ENCODE measurements at places on chromosomes 3 and 15.

GRCh38 chr15:63369781-63370180, 11.9 kb downstream of the CA12 start:
- DNase-seq, result no peak

- no peak for DNase-seq
These were observed 13.2 kb downstream of the PLA2G4D start for GRCh38 chr15:42080919-42081830.

GRCh38 chr3:149860881-149861280, 47.9 kb downstream of the RNF13 start:
- no peak for DNase-seq

DNA sequence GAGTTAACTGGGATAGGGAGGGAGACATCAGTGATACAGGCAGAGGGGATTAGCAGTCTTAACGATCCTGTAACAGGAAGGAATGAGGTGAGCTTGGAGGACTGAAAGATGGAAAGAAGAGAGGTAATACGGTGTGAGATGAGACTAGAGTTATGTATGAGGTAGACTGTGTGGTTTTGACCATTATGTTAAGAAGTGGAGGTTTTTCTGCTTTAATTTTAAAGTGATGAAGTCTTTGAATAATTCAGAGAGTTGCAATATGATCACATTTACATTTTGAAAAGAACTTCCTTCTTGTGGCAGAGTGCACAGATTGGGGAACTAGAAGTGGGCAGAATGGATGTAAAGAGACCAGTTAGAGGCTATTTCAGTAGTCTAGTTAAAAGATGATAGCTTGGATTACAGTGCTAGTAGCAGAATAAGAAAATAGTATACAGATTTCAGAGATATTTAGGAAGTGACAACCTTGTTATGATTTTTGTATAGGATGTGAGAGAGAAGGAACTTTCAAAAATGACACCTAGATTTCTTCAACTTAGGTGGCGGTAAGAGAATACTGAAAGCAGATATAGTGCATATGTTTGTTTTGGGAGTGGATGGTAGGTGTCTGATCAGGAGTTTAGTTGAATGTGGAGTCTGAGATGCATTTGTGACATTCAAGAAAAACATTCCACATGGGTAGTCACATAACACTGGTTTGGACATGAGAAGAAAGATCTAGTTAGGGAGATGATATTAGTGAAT, 40.5 kb downstream of the STT3B start:
- DNase-seq, result no peak

DNA sequence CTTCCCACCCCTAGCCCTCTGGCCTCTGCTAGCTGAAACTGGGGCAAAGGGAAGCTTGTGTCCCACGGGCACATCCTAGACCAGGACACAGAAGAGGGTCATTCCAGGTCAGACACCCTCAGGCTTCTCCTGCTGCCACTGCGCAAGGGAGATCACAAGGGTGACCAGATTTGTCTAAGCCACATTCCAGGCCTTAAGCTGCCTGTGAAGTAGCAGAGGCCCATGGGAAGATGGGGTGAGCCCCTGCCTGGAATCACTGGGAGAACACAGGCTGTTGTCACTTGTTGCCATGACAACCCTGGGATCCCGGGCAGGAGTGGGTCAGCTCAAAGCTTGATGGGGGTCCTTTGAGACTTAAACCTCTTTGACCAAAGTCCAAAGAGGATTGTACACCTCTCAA, 10.8 kb downstream of the STRA6 start:
- no peak for DNase-seq

- DNase-seq, result no peak
These were observed 94.4 kb upstream of the PHLDB2 start for GRCh38 chr3:111764645-111765091.

DNA sequence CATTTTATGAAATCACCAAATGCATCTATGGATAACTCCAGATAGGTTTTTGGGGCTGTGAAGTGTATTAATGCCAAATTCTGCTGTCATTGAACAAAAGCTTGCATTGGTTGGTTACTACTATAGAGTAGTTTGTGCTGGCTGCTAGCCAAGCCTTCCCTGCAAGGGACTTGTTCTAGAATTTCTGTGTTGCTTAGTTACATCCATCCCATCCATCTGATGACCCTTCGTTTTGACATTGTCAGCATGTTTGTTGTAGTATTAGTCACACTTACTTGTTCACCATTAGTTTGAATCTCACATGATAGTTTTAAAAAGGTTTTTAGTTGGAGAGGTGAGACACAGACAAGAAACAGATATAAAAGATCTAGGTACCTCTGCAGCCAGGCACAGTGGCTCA, 7.0 kb upstream of the NIPA2 start:
- DNase-seq, result no peak

GRCh38 chr3:149936812-149937230, 33.9 kb downstream of the PFN2 start:
- DNase-seq, result no peak

- DNase-seq, result no peak
These were observed 65.6 kb upstream of the PRR23C start for GRCh38 chr3:139110072-139110830.

- no peak for DNase-seq
These were observed 52.2 kb upstream of the HEG1 start for GRCh38 chr3:125107861-125108567.

DNA sequence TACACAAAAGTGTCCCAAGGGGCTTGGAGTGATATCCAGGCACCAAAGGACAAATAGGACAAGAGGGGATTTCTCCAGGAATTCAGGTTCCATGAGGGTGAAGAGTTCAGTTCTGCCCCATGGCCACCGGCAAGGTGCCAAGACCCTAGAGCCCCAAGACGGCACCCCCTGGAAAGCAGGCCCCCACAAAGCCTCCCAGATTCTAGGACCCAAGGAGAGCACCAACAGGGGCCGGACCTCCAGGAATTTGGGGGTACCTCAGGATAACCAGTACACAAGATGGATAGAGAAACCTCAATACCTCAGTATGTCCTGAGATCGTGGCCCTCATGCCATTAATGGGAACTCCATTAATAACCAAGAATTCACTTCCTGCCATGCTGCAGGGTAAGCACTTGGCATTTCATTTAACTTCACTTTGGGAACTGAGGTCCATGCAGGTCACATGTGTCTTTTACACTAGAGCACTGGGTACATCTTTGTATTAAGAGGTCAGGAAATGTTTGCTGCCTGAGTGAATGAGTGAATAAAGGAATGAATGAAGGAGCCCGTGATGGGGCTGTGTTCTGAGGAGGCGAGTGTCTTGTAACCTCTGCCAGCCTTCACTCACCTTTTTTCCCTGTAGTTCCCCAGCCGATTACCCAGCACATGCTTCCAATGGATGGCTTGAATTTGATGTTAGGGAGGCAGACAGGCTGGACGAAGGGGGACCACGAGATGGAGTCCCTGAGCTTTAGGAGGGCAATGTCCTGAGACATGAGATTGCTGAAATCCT, 15.5 kb upstream of the PRSS50 start:
- DNase-seq, result no peak

DNA sequence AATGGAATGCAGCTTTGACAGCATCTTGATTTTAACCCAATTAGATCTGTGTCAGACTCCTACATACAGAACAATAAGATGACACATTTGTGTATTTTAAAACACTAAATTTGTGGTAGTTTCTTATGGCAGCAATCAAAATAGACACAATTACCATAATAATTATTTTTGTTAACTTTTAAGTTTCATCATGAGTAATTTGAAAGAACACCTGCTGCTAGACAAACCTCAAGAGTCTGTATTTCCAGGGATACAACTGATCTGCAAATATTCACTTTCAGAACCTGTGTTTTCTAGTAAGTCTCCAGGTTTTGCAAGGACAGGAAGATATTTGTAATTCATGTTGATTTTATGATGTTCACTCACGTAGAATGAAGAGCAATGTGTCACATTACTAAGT, 736.8 kb downstream of the DIPK2A start:
- DNase-seq, result no peak

GRCh38 chr15:44296625-44297524, 8.4 kb downstream of the GOLM2 start:
- DNase-seq, result no peak

GRCh38 chr3:22960105-22960984, 242.8 kb upstream of the UBE2E2 start:
- DNase-seq, result no peak

DNA sequence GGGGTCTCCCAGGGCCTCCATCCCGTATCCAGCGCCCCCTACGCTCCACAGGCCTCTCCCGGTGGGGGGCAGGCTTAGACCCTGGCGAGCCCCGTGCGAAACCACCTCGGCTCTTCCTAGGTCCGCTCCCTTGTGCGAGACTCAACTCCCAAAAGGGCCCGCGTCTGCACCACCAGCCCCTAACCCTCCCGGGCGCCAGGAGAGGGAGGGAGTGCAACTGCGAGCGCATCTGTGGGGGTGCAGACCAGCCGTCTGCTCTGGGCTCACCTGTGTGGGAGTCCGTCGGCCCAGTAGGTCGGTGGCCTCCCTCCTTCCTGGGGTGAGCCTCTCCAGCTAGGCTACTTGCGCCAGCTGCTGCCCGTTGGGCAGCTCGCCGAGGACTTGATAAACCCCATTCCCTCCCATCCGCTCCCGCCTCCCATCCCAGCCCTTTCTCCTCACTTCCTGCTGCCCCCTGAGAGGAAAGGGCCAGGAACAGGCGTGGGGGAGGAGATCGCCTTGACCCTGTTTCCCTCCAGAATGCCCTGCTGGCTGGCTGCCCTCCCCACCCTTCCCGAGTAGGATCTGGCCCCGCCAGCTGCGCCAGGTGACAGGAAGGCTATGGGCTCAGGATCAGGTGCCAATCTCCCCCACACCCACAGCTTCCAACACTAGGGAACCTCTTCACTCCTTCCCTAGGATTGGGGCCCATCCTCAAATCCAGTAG, at the start of gene HYAL2:
Gene HYAL2 (minus strand): TSS at position 360 of the 706 bp plus-strand sequence. CDS start 2,256 bp downstream, outside the sequence.
- no peak for DNase-seq

DNA sequence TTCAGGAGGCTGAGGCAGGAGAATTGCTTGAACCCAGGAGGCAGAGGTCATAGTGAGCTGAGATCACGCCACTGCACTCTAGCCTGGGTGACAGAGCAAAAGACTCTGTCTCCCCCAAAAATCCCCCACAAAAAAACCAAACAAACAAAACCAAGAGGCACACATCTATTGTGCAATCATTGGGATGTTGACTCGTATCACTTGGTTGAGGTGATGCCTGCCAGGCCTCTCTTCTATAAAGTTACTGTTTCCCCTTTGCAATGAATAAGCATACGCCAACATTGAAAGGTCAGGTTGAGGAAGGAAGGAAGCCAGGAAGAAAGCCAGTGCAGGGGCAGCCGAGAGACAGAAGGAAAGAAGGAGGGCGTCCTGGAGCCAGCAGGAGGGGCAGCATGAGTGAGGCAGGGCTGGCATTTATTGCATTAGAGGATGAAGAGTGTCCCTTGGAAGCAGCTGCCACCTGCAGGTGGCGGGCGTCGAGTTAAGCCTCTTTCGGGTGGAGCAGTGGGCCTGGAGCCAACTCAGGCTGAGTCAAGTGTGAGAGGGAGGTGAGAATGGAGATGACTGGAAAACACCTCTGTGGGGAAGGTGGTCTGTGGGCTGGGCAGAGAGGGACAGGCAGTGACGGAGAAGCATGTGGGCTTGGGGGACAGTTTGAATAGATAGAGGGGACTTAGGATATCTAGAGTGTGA, 8.3 kb upstream of the CSPG4 start:
- no peak for DNase-seq

- DNase-seq, result no peak
These were observed 14.0 kb downstream of the CAPN3 start for GRCh38 chr15:42373274-42373673.

GRCh38 chr3:102095383-102095782, 246.1 kb downstream of the NFKBIZ start:
- no peak for DNase-seq

DNA sequence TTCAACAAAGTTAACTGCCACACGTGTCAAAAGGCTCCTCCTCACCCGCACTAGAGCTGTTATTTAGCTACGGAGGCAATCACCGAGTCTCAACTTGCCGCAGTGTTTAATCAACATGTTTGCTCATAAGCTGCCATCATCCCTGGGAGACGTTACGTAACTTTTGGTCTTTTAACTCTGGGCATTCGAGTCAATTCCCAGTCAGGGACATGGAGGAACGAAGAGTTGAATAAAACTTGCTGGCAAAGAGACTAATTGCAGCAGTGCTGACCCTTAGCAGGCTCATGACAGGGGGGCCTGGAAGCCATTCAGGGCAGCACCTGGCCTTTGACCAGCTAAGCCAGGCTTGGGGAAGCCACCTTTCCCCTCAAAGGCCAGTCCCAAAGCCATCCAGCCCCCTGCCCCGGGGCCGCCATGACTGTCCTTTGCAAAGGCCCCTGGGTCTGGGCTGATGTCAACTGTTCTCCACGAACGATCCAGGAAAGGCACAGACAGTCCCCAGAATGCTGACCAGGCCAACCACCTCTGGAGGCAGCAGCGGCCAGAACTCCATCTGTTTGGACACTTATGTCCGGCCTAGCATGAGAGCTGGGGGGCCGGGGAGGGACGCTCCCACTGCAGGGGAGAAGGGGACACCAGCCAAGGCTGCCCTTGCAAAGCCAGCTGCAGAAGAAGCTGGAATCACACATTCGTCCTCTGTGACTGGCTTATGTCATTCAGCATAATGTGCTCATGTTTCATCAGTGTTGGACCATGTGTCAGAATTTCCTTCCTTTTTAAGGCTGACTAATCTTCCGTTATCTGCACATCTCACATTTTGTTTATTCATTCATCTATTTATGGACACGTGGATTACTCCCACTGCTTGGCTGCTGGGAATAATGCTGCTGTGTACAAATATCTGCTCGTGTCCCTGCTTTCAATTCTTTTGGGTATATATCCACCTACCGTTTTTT, 43.7 kb downstream of the PCSK6 start:
- no peak for DNase-seq

DNA sequence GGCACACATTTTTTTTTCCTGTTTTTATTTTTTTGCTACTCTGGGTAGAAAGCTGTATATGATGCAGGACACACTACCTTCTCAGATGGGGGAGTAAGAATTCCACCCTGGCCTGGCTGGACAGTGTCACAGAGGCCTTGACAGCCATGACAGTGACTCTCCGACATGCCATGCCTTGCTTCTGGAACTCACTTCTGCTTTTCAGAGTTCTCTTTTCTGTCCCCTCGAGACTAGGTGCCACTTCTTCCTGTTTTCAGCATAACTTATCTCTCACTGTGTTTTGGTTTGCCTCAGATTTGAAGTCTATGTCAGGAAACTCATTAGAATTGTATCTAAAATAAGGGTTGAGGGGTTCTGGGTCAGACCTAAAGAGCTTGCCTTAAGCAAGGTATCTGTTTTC, 69.1 kb upstream of the SEC13 start:
- DNase-seq, result no peak

- DNase-seq, result no peak
These were observed 1.5 kb downstream of the FAH start for GRCh38 chr15:80154336-80154735.

GRCh38 chr3:27840807-27841594, 118.9 kb upstream of the EOMES start:
- DNase-seq, result no peak

- DNase-seq, result no peak
These were observed 33.7 kb downstream of the PSTPIP1 start for GRCh38 chr15:77028451-77029165.

- DNase-seq, result no peak
These were observed 157.3 kb downstream of the WNT5A start for GRCh38 chr3:55329849-55330248.

DNA sequence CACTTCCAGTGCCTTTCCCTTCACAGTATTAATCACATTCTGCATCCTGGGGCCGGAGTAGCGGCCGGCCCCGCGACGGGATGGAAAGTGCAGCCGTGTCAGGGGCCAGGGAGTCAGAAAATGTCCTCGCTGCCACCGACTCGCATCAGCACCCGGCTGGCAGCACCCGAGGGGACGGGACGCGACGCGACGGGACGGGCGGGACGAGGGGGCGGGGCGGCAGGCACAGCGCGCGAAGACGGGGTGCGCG, 353 bp downstream of the ATG3 start:
- DNase-seq, result no peak

- no peak for DNase-seq
These were observed 204.3 kb upstream of the SLC2A2 start for GRCh38 chr3:171230865-171231264.

GRCh38 chr3:190575437-190576185, 61.7 kb downstream of the IL1RAP start:
- no peak for DNase-seq

Data from thoracic aorta (tissue), 2 donors.